Cardiac septum (tissue), 1 donor: ENCODE measurements at places on chromosomes 6 and 20.

DNA sequence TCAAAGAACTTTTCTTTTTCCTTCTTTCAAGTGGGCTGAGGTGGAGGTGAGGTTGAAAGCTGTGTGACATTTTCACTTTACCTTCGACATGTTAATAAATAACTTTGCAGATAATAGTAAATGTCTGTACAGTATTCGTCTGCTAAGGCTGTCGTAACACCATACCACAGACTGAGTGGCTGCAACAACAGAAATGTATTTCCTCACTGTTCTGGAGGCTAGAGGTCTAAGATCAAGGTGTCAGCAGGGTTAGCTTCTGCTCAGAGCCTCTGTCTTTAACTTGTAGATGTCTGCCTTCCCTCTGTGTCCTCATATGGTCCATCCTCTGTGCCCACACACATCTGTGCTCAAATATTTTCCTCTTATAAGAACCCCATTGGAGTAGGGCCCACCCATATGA lies 14.9 kb downstream of the PHACTR2 start:
- no peak for DNase-seq

- no peak for DNase-seq
Measured at GRCh38 chr6:75776461-75776860, 27.4 kb downstream of the MYO6 start.

DNA sequence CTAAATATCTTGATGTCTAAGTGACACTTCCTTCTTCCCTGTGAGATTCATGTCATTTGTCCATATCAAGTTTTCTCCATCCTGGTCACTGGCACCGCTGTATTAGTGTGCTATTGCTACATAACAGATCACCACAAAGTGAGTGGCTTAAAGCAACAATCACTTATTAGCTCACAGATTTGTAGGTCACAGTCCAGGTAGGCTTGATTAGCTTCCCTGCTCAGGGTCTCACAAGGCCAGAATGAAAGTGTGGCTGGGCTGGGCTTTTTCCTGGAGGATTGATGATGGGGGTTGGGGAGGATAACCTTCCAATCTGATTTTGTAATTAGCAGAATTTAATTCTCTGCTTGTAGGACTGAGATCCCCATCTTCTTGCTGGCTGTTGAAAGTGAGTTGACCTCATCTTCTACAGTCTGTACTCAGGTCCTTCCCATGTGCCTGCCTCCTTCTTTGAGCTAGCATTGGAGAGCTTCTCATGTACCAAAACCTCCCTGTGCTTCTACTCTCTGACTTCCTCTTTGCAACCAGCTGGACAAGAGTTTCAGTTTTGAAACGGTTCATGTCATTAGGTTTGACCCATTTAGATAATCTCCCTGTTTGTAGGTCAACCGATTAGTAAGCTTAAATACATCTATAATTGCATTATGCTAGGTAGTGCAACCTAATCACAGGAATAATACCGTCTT lies 152.4 kb upstream of the MAN1A1 start:
- DNase-seq, result no peak

- no peak for DNase-seq
Measured at GRCh38 chr6:141561154-141561553, 571.6 kb upstream of the GJE1 start.

DNA sequence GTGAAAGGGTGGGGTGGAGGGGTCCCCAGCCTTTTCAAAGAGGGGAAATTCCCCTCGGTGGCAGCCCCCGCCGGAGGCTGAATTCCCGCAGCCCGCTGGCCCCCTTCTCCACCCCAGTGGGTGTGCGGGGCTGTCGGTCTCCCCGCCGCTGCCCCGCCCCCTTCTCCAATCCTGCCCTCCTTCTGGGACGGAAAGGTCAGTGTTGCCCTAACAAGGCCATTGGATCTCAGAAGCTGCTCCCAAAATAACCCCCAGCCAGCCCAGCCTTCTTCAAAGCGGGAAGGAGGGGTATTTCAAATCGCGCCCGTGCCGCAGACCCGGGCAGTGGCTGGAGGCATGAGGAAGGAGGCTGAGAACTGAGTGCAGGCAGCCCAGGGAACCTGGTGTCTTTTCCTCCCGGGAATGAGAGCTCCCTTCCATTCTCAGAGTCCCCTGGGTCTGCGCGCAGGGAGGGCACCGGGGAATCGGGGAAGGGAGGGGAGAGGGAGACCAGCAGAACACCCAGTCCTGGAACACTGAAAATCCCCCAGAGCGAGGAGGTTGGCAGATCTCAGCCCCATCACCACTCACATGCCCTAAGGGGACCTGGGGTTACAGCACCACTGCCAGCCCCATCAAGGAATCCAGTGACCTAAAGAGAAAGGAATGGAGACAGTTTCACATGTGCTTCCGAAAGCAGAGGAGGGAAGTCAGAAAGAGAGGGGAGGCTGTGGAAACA lies at the start of gene JPH2:
TSS of gene JPH2 (minus strand) at position 135 of the 718 bp plus-strand sequence. CDS start 483 bp downstream, outside the sequence.
- DNase-seq, result peak; percentile 89

GRCh38 chr6:7258231-7258763 lies 54.7 kb downstream of the SSR1 start:
- peak; percentile 27 for DNase-seq

GRCh38 chr20:58938541-58938940 lies 42.5 kb upstream of the NELFCD start:
- DNase-seq, result no peak

DNA sequence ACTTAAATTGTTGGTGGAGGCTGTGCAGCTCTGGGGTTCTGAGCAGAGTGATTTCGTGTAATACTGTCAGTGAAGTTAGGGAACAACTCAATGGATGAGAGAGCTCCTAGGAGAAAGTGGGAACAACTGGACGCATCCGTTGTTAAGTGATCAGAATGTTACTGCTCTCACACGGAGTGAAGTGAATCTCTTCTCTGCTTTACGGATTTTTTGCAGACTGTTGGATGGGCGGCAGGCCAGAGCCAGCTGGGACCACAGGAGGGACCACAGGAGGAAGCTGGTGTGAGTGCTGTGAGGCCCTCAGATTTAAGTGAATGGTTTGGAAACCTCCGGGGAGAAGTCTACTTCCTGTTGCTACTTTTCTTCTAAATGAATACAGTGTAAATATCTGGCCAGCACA lies 23.7 kb upstream of the PPP1R14C start:
- no peak for DNase-seq

DNA sequence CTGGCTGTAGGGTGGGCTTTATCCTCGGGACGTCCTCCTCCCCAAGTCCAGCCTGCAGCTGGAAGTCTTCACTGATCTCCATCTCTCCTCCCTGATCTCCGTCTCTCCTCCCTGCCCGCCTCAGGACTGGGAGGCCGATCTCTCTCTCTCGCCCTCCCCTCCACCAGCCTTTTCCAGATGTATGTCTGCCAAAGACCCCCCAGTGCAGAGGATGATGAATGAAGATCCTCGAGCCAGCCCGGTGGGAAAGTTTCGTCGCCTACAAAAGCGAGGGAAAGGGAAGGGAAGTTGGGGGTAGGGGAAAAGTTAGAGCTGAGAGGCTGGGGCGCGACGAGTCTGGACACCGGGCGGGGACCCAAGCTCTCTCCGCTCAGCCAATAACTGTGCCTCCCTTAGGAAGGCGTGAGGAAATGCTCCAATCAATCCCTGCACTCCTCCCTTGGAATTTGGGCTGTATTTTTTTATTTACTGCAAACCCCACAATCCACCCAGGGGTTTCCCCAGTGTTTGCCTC lies 595 bp upstream of the SRF start:
- DNase-seq, result peak; percentile 82

- DNase-seq, result peak; percentile 84
Measured at GRCh38 chr6:132456700-132457143, 55.4 kb upstream of the MOXD1 start.

- no peak for DNase-seq
Measured at GRCh38 chr6:46367354-46368168, 123.7 kb downstream of the RCAN2 start.

GRCh38 chr6:84052883-84053241 lies 19.3 kb downstream of the MRAP2 start:
- DNase-seq, result no peak

GRCh38 chr6:72522735-72523141 lies 99.1 kb upstream of the KCNQ5 start:
- DNase-seq, result no peak

DNA sequence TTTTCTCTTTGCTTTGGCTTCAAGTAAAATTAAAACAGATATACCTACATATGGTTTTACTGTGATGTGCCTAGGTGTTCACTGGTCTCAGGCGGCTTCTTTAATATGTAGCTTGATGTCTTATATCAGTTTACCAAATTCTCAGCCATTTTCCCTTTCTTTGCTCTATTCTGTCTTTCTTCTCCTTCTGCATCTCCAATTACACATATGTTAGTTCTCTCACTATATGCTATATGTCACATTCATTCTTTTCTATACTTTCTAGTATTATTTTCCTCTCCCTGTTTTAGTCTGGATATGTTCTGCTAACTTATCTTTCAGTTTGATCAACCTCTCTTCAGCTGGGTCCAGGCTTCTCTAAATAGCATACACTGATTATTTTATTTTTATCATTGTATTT lies 14.4 kb upstream of the WFDC8 start:
- no peak for DNase-seq

- no peak for DNase-seq
Measured at GRCh38 chr20:24993337-24994185, 1.0 kb upstream of the APMAP start.

GRCh38 chr6:127076466-127076865 lies 42.0 kb upstream of the RSPO3 start:
- no peak for DNase-seq

- no peak for DNase-seq
Measured at GRCh38 chr6:7154341-7155139, 46.8 kb downstream of the RREB1 start.

GRCh38 chr6:50608421-50608820 lies 104.9 kb upstream of the TFAP2D start:
- DNase-seq, result no peak

- DNase-seq, result no peak
Measured at GRCh38 chr6:72968704-72969103, 256.6 kb downstream of the KHDC1L start.

DNA sequence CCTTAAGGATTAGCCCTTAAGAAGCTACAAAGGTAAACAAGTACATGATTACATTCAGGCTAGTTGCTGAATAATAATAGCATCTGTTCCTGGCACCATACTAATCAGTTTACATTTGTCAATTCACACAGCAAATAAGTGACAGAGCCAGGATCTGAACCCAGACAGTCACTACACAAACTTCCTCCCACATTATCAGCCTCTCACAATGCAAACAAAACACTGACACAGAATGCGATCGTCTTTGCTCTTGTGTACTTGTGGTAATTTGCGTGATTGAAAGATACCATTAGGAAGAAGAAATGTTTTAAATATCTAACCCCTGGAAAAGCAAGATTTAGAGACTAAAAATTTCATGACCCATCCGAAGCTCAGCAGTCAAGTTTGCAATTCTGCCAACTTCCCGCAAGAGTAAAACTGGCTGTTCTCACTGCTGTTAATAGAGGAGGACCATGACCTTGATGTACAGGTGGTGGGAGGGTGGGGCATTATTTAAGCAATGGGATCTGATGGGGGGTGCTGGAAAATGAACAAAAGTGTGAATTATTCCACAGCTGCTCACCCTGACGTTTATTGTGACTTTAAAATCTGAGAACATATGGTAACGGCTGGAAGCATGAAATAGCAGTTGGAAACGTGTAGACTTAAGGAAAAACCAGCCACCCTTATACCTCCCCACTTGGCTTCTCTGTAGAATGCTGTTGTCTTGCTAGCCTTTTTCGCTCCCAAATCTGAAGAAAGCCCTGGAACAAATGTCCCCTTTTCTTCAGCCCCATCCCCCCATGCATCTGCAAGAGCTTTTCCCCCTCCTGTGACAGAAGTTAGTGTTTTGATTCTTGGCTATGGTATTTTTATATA lies 95.3 kb upstream of the ARMC2 start:
- no peak for DNase-seq

GRCh38 chr6:166490671-166491500 lies 95.6 kb downstream of the RAMACL start:
- peak; percentile 75 for DNase-seq

GRCh38 chr6:28876710-28877109 lies 47.1 kb downstream of the TRIM27 start:
- DNase-seq, result no peak

DNA sequence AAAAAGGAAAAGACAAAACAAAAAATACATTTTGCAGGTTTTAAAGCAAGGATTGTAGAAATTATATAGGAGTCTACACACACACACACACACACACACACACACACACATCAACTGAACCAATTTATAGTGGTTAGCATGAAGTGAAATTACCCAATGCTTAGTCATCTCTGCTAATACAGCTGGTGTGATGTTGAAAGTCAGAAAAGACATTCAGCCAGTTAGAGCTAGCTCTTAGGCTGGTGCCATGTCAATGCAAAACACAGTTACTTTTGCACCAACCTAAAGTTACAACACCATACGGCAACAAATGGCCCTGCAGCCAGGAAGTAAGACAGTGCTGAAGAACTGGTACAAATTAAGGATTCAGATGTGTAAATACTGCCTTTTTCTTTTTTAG lies 15.2 kb downstream of the FAM210B start:
- no peak for DNase-seq

DNA sequence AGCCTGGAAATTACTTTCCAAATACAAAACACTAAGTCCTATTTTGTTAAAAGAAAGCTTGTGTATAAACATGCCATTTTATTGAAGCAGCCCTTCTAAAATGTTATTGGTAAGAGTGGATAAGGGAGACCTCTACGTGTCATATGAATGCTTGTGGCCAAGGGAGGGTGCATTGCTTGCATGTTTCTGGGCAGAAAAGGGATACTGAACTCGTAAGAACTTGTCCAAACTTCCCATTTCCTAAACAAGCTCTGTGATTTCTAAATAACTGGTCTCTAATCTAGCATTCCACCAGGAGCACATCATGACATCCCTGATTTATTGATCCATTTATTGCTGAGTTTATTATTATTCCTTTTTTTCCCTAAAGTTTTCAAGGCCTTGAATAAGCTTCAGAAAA lies 474.1 kb downstream of the CD109 start:
- DNase-seq, result no peak

DNA sequence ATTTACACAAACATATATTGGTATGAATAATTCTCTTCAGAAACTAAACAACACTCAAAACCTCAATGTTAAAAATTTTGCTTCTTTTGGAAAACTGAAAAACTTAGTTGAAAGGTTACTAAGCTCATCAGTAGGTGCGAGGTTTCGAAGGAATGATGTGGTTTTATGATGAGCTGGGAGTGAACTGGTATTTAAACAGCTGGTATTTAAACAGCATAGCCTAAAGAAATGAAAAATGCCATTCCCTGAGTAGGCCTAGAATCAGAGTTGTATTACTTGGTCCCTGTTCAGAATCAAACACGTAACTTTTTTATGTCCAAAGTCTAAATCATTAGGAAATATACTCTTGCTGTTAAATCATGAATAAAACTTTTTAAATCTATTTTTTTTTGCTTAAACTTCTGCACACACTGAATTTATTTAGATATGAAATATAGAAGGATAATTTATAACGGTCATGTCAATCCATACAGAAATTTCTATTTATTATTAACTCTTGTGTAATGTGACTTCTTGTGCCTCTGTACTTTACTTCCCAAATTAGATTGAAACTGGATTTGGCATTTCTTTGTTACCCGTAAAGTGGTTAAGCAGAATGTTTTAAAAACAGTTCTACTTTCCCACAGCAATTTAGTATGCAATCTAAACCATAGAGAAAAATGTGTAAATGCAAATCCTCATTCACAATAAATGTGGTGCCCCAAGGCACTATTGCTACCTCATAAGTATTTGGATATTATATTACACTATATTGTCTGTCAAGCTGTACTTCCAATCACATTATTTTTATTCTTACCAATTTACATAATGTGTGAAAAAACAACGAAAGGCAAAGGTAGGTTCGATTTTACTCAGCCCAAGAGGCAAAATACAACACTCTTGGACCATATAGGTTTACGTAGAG lies 124.1 kb downstream of the HS3ST5 start:
- no peak for DNase-seq
